ENCODE measurements at places on chromosomes 4 and X.

DNA sequence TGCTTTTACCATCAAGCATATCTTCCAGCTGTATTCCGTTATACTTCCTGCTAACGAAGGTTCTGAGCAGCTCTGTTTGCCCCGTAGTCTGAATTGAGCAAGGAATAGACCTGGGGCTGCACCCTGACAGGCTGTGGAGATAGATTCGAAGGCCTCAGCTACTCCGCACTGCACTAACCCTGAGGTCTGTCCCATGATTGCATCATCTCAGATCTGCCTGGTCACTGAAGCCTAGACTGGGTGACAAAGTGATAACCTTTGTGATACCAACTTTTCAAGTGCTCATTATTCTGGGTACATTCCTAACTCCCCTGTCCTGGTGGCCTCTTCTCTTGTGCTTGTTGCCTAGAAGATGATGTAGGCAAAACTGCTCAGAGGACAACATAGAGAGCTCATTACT, 29.9 kb upstream of the PGRMC1 start:
- no peak for DNase-seq

- DNase-seq, result no peak
Observed at GRCh38 chr4:86819561-86819960, 29.6 kb downstream of the SLC10A6 start.

GRCh38 chr4:156303708-156304107, 350.0 kb upstream of the CTSO start:
- DNase-seq, result no peak

DNA sequence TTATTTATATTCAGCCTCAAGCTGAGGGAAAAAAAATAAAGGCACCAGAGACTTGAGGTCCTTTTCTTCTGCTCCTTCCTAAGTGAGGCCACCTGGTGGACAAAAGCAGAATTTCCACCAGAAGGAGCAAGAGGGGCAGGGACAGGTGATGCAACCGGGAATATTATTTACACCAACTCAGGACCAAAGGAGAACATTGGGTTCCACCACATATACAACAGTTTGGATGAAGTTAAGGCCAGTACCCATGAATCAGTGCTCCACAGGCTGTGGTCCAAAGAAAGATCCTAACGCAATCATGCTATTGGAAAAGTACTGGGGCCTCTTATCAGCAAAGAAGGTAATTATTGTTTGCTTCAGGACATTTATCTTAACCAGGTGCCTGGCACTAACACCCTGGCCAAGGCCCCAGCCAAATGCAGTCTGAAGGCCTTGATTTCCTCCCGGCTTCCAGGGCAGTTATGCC, 57.4 kb downstream of the TSC22D3 start:
- DNase-seq, result peak; percentile 35

- DNase-seq, result no peak
Observed at GRCh38 chr4:125985856-125986255, 671.1 kb downstream of the FAT4 start.

DNA sequence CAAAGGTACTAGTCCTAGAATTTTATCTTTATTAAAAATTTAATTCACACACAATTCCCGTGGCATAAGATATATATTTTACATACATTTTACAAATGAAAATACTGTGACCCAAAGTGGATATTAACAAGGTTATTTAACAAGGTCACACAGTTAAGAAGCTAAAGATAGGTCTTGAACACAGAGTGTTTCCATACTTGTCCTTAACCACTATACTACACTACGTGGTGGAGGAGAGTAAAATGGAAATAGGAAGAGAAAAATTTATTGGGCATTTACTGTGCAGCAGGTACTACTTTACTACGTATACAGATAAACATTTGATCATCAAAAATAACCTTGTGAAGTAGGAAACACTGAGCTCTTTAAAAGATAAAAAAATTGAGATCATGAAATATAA, 14.8 kb downstream of the TECRL start:
- no peak for DNase-seq

DNA sequence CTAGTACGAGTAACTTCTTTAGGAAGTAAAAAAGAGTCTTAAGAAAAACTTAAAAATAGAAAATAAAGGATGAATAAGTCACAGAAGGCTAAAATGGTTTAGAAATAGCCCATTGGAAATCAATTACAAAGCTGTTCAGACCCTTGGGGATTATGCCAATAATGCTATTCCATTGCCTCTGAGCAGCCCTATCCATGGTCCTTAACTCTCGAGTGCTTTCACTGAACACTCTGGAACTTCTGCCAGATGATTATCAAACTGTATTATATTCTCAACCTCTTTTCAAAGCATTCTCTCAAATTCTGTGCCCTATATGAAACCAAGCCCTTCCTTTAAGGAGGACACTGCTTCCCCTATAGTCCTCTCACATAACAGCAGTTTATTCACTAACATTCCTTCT, 17.0 kb downstream of the SLC9B1 start:
- DNase-seq, result no peak

DNA sequence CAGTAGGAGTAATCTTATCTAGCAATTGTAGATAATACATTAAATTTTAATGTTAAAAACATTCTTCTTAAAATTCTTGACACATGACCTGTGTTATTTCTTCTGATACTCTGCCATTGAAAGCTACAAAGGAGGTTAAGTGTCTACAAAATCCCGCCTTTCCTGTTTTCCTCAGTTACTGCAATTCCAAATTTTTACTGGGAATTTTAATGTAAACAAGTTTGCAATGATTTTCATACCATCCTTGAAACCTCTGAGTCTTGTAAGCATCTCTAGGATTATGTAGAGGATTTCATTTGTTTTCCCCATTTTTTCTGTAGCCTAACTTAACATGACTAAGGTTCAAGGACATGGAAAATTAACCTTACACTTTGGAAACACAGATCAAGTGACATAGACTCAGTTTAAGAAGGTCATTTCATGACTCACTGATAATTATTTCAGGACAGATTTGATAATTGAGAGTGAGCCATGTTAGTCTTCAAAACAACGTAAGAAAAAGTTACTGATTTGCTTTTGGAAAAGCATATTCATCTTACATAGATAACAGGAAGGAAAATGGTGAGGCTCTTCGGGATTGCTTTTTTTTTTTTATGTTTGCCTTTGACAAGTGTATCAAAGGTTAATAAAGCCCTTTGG, 39.6 kb upstream of the PDLIM5 start:
- DNase-seq, result no peak

GRCh38 chr4:147828331-147828905, 96.5 kb downstream of the ARHGAP10 start:
- DNase-seq, result no peak

- DNase-seq, result no peak
Observed at GRCh38 chr4:41744572-41745291, 3.8 kb downstream of the PHOX2B start.

GRCh38 chrX:130402208-130402684, 459 bp downstream of the RBMX2 start:
- no peak for DNase-seq

GRCh38 chr4:6402566-6403399, 69.6 kb downstream of the PPP2R2C start:
- DNase-seq, result no peak

DNA sequence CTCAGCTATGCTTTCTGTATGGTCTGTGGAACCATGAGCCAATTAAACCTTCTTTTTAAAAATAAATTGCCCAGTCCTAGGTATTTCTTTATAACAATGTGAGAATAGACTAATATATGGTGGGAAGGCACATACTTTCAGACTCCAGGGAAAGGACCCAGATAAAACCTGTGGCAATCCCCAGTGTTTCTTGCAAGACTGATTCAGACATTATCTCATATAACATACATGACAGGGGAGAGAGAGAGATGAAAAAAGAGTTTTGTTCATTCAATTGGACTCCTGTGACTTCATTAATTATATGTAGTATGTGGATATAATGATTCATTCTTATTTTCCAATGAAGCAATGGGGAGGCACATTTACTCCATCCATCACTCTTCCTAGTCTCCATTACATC, 291.4 kb upstream of the PRKX start:
- DNase-seq, result no peak

DNA sequence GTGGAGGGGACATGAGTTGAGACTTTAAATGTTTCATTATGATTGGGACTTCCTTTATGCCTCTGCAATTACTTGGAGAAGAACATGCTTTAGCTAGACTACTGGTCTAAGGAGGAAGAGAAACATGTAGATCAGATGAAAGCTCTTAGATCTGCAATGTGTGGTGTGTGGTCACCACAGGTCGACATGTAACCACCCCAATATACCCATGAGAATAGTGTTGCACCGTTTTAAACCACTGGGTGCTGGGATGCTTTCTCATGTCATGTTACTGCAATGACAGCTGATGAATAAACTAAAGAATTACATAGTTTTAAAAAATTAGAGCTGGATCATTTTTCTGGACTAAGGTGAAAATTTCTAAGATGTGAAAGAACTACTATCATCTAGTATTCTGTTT, 1039.7 kb downstream of the RAPGEF2 start:
- DNase-seq, result no peak

DNA sequence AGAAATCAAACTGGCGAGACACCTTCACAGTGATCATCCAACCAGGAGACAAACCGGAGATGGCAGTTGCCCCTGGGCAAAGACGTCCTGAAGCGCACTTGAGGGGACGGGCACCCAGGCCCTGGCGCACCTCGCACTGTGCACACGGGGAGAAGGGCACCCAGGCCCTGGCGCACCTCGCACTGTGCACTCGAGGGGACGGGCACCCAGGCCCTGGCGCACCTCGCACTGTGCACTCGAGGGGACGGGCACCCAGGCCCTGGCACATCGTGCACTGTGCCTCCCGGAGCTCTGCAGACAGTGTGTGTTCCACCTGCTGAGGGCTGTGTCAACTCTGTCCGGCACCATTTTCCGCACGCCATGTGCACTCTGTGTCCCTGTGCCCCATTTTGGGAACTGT, 34.6 kb upstream of the CPLX1 start:
- no peak for DNase-seq

GRCh38 chrX:68988865-68989264, 160.0 kb downstream of the EFNB1 start:
- DNase-seq, result no peak

- no peak for DNase-seq
Observed at GRCh38 chrX:24149351-24150050, at the start of gene ZFX. TSS of gene ZFX (plus strand) at chrX:24149729. CDS start at chrX:24172743, 23,014 bp downstream.

DNA sequence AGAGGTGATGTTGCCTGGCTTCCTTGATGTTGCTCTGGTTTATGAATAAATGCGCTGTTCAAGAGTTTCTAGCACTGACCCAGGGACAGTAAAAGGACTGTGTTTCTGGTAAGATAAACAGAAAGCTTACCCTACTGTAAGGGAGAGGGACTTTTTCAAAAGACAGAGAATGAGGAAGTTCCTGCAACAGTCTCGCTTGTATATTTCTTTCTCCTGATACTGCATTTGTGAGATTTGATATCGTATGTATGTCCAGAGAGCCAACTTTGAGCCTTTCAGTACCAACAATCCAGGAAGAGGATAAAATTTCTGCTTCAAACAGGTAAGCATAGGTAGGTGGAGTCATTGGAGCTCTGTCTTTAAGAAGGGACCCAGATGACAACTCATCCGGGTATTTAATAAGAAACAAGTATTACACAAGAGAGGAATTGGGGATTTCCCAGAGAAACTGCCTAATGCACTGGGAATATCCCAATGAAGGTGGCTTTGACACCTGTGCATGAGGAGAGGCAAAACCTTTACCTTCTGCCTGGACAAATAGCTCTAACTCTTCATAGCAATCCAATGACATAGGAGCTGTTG, 773 bp downstream of the DAPP1 start:
- DNase-seq, result no peak

DNA sequence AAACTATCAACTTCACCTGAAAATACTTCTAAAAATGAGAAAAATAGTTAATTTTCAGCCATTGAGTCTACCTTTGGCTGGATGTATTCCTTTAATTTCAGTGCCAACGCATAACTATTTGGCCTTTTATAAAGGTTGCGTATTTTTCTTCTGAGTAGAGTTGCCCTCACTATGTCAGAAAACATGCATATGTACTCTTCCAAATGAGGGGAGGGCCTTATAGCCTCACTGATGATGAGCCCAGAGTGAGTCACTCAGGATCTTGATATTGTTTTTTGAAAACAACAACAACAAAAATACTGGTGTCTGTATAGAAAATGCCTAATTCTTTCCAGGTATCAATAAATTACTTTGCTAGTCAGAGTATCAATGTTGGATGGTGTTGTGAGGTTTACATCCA, 349.3 kb downstream of the FBXO8 start:
- DNase-seq, result no peak

DNA sequence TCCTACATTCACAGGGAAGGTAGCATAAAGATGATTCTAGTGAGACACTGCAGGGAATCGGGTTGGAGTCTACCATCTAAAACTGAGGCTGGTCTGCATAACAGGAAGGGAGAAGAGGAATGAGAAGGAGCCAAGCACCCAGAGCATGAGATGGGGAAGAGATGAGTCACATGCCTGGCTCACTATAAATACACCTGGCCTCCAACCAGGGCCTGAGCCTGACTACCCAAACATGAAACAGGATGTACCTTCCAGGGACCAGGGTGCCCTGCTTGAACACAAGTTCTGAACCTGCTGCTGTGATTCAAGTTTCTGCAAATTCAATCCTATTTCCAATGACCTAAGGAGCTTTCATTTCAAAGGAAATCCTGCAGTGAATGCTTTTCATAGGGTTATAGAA, 24.9 kb downstream of the CD99L2 start:
- DNase-seq, result no peak

- DNase-seq, result no peak
Observed at GRCh38 chrX:152641996-152642395, 4.3 kb downstream of the GABRQ start.

GRCh38 chr4:163611182-163611581, 116.7 kb downstream of the TMA16 start:
- no peak for DNase-seq

- no peak for DNase-seq
Observed at GRCh38 chr4:12881945-12882584, 602.1 kb downstream of the RAB28 start.

- no peak for DNase-seq
Observed at GRCh38 chr4:74855879-74856278, 61.6 kb upstream of the BTC start.

DNA sequence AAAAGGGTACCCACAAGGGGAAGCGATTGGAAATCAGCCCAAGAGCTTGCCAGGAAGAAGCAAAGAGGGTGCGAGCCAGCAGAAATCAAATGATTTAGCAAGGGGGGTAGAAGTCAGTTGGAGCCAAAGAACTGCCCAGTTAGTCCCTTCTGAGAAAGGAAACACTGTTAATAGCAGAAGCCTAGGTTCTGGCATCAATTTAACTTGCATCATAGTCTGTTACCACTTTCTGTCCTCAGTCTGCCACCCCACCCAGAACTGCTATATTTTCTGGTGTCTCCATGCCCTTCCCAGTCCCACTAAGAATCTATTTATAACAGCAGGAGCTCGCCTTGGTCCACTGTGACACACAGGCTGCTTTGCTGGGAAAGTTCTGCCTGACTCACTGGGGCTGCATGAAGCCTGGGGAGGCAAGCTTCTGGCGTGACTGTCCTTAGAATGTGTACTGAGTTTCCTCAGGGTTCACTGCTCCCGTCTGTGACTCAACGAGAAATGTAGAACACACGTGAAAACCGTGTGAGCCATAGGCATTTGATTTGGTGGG, 157.8 kb upstream of the TTC29 start:
- no peak for DNase-seq
